ENCODE measurements at places on chromosomes 11 and 22.

DNA sequence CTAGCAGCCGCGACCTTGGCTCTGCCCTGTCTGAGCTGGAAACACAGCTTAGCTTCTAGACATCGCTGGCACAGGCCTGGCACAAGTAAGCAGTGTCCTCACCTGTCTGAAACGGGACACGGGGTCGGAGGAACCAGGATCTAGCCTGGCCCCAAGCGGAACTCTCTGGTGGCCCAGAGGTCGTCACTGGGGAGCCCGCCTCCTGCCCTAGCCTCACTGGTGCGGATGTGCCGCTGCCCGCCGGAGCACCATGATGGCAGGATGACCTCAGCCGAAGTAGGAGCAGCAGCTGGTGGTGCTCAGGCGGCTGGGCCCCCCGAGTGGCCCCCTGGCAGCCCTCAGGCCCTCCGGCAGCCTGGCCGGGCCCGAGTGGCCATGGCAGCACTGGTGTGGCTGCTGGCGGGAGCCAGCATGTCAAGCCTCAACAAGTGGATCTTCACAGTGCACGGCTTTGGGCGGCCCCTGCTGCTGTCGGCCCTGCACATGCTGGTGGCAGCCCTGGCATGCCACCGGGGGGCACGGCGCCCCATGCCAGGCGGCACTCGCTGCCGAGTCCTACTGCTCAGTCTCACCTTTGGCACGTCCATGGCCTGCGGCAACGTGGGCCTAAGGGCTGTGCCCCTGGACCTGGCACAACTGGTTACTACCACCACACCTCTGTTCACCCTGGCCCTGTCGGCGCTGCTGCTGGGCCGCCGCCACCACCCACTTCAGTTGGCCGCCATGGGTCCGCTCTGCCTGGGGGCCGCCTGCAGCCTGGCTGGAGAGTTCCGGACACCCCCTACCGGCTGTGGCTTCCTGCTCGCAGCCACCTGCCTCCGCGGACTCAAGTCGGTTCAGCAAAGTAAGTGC, 871 bp downstream of the SLC35E4 start:
- no peak for DNase-seq

DNA sequence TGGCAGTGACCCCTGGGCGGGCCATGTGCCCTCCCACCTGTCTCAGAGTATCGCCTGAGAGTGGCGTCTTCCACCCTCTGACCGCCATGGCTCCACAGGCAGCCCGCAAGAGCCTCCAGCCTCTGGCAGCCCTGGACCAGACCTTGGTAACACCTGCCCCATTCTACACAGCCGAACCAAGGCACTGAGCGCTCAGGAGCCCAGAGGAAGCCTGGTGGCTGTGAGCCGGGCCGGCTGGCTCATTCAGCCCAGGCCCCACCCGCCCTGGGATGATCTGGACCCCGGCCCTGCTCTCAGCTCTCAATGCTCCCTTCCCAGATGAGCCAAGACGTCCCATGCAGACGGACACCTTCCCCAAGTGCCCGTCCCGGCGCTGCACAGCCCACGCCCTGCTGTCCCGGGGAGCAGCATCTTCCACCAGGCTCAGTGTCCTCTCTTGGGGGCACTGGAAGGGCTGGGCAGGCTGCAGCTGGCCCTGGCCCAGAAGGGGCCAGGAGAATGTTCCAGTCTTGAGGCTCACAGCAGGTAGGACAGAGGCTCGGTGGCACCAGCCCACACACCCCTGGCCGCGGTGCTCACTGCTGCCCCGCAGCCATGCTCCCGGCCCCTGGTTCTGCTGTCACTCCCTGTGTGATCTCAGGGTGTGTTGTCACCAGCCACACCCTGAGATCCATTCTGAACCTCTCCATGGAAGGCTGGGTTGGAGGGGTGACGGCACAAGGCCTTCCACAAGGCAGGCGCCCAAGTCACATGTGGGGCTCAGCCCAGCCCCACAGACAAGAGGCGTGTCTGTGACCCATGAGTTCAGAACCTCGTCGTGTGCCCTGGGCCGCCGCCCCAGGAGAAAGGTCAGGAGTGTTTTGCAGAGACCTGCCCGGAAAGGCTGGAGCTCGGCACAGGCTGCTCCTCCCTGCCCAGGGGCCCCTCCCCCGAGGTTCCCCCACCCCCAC, 24.2 kb upstream of the PPARA start:
- DNase-seq = no peak

- no peak for DNase-seq
These were observed 511 bp downstream of the DGKZ start for GRCh38 chr11:46347637-46348311.

DNA sequence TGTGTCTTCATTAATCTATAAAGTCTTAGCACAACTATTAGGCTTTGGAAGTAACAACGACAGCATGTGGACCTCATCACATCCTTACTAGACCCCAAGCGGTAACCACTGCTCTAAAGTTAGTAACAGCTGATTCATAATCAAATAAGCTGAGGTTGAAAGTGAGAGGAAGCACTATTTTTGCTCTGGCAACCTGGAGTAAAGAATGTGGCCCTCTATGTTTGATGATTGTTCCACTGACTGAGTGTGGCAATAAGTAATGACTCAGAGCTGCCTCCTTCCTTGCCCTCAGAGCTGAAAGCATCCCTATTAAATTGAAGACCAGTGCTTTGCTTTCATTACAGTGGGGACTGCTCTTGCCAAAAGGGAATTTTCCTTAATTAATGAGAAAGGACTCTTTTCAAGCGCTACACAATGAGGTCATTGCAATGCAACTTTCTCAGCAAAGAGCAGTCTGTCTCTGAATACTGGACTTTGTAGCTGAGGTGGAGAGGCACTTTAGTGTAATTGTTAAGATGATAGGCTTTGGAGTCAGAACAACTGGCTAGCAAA, 906.1 kb upstream of the RAG2 start:
- no peak for DNase-seq

- DNase-seq = peak; percentile 55
These were observed at the start of gene RASSF10 for GRCh38 chr11:13008625-13009475. Gene RASSF10 (plus strand): TSS chr11:13009316. CDS start chr11:13009577, 261 bp downstream.

DNA sequence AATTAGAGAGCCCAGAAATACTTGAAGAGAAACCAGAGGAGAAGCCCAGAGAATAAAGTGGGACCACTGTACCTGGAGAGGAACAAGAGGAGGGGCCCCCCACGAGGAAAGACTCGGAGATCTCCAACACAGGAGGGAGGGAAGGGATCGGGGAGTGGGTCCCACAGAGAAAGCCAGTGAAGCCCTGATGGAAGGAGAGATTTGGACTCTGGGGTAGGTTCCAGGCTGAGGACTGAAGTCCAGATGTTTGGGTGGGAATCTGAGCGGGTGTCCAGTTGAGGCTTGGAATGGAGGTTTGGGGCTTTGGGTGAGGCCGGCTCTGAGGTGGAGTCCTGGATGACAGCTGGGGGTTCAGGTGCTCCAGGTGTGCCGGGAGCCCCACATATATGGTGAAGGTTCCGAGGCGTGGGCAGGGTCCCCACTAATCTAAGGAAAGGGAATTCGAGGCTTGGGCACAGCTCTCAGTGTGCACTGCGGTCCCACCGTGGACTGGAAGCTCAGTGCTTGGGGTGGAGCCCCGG, 32.6 kb downstream of the PDE2A start:
- DNase-seq = no peak

GRCh38 chr11:117130879-117131278, 13.2 kb upstream of the PAFAH1B2 start:
- DNase-seq = no peak

GRCh38 chr11:103850419-103851165, 185.8 kb upstream of the DDI1 start:
- DNase-seq = no peak

DNA sequence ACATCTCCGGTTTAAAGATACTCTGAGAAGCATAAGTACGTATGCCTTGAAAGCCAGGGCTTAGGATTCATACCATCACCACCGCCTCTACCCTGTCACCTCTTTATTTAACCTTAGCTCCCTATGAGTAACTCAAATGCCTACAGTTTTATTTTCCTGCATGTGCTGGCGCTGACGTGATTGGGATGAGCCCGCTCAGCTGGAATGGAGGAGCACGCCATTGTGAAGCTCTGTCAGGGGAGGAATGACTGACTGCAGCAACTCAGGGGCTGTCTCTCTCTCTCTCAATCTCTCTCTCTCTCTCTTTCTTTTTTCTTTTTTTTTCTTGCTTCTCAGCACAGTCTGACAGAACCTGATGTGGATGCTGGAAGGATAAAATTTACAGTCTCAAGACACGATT, 12.4 kb downstream of the CAVIN3 start:
- DNase-seq = no peak

DNA sequence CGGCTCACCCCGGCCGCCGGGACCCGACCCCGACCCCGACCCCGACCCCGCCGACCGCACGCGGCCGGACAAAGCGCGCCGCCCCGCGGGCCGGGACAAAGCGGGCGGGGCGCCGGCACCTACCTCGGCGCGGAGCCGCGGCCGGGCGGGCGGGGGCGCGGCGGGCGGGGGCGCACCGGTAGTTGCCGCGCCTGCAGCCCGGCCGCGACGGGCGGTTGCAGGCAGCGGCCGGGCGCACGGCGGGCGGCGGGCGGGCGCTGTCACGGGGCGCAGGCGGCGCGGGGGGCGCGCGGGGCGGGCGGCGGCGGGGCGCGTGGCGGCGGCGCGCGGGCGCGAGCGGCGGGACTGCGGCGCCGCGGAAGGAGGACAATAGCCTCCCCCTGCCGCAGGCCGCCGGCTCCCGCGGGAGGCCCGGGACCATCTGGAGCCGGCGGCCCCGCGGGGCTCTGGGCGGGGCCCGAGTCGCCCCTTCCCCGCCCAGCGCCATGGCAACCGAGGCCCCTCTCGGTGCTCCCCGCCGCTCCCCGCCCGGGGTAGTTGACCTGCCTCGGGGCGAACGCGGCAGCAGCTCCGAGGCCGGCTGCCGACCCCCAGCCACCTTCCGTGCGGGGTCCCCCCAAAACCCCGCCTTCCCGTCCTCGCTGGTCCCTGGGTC, 851 bp downstream of the SPTBN2 start:
- DNase-seq = peak; percentile 62

- no peak for DNase-seq
These were observed 226.8 kb downstream of the C11orf87 start for GRCh38 chr11:109648804-109649203.

DNA sequence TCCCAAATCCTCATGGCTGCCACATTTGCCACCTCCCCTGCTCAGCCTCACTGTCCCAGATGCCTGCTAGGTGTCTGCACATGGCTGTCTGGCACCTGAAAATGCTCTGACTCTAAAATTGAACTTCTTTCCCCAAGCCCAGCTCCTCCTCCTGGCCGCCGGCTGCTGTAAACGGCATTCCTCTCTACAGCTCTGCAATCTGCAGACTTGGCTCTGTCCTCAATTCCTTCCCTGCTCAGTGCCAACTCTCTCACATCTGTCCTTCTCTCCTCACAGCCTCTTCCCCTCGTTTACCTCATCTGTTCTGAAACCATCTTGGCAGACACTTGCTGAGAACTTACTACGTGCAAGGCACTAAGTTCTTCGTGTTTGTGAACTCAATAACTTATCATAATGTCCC, 169.4 kb upstream of the SYT13 start:
- DNase-seq = no peak

- DNase-seq = no peak
These were observed 75.1 kb downstream of the DBX1 start for GRCh38 chr11:20084921-20085814.

DNA sequence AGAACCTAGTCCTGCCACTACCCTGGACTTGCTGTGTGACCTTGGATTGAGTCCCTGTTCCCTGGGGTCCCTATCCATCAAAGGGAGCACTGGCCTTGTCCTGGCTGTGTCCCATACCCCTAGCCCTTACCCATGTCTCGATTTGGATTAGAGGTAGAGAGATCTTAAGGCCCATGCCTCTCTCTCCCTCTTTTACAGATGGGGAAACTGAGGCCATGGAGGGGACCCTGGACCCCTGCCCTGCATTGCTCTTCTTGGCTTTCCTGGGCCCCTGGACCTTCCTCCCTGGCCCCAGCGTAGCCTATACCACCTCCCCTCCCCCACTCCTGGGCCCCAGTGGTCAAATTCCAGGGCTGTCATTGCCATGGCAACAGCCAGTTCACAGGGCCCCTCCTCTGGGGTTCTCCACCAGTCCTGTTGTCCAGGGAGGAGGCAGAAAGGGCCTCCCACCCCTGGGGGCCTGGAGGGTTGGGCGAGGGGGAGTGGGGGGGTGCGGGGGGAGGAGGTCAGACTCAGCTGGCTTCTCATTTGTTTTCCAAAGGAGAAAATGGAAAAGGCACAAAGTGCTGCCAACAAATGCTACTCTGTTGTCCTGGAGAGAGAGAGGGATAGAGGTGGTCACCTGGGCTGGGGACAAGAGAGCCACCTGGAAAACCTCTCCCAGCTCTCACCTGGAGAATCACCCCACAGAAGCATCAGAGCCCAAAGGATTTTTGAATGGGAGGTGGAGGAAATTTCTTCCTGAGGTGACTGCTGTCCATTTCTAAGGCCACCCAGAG, 23.3 kb downstream of the ARHGEF17 start:
- no peak for DNase-seq

DNA sequence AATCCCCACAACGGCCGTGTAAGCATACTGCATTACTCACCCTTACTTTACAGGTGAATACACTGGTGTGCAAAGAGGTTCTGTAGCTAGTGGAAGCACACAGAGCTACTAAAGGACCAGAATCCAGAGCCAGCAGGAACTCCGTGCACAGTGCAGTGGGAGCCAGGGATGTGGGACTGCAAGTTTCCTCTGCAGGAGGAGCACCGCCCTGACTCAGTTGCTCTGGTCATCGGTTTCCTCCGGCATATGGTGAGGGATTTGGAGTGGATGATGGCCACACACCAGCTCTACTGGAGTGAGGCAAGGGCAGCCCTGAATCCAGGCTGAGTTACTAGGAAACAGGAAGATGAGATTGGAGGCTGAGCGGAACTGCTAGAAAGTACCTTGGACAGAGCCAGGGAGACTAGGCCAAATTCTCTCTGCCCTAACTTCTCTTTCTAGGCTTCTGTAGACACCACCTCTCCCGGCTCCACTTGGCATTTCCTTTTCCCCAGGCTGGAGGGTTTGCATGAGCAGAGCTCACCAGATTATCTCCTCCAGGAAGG, 18.2 kb upstream of the C22orf42 start:
- DNase-seq = no peak

GRCh38 chr22:48372390-48372789, 1455.3 kb downstream of the BRD1 start:
- DNase-seq = no peak

DNA sequence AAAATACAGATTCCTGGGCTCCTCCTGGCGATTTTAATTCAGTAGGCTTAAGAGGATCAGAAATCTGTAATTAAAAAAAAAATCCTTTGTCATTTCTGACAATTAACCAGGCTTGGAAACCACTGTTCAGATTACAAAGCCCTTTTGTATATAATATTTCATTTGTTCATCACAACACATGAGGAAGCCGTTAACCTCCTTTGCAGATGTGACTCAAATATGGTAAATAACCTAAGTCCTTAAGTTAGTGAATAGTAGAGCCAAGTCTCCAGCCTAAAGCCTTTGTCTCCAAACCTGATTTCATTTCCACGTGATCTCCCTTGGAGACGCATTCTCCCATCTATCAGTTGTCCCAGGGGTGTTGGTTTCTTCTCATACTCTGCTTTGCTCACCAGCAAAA, 67.6 kb downstream of the UBASH3B start:
- no peak for DNase-seq

- DNase-seq = no peak
These were observed 406.6 kb upstream of the ANO3 start for GRCh38 chr11:25925359-25925758.

GRCh38 chr11:63837027-63837688, 1.8 kb upstream of the MARK2 start:
- DNase-seq = peak; percentile 79

- DNase-seq = no peak
These were observed 51.7 kb downstream of the RAB30 start for GRCh38 chr11:83019888-83020579.

- DNase-seq = no peak
These were observed 23.8 kb downstream of the KCNJ1 start for GRCh38 chr11:128843198-128843785.

- no peak for DNase-seq
These were observed 96.9 kb downstream of the PDE2A start for GRCh38 chr11:72577271-72577721.

GRCh38 chr22:32075997-32076760, 33.1 kb downstream of the SLC5A1 start:
- no peak for DNase-seq

Data from NCI-H2081 (cell line).